ENCODE measurements at places on chromosomes 4 and X. TPM values are rescaled to one million over a fixed set of nuclear protein-coding genes. Genes with fewer than 3 reads are reported as not detected.

The GDI1 gene
- total RNA-seq, result 220 TPM

The H2BW2 gene
- total RNA-seq, result not detected

The NEUROG2 gene
- total RNA-seq, result not detected

The PDZD4 gene
- 4.4 TPM for total RNA-seq

The TMPRSS11D gene
- total RNA-seq, result not detected

The CCNQ gene
- total RNA-seq, result 26.3 TPM

The STS gene
- 1.0 TPM for total RNA-seq

The SH2D1A gene
- total RNA-seq, result 53.1 TPM

The CFAP47 gene
- not detected for total RNA-seq

The EFHC2 gene
- total RNA-seq, result 0.94 TPM

The HTRA3 gene
- total RNA-seq, result not detected

The SAP30 gene
- total RNA-seq, result 7.0 TPM

The BGN gene
- not detected for total RNA-seq

The HS6ST2 gene
- total RNA-seq, result not detected

GRCh38 chr4:123381996-123382395, 14.6 kb upstream of the SPRY1 start:
- DNase-seq, result no peak

DNA sequence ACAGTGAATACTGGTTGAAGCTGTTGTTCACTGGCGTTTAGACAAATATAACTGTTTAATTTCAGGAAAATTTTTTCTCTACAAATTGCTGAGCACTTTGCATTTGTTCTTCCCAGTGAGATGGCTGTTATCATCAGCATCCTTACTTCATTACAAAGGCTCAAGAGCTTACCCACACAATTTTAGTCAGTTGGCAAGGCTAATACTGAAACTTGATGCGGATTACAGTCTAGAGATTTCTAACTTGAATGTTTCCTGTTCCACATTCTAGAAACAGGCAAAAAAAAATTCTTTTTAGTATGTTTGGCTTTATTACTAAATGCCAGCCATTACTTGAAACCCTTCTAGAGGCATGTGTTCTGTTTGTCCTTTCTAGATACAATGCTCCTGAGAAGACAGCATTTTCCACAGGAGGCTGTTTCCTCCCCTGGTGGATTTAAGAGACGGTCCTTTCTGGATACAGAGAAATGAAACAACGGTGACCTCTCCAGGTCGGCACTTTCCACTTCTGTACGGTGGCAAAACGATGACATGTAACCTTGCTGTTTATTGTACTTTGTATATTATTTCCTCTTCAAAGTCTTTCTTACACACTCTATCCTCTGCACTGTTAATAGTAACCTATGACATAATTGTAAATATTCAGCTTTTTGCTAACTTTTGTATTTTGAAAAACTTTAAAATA, 80.9 kb downstream of the RFC1 start:
- no peak for DNase-seq

DNA sequence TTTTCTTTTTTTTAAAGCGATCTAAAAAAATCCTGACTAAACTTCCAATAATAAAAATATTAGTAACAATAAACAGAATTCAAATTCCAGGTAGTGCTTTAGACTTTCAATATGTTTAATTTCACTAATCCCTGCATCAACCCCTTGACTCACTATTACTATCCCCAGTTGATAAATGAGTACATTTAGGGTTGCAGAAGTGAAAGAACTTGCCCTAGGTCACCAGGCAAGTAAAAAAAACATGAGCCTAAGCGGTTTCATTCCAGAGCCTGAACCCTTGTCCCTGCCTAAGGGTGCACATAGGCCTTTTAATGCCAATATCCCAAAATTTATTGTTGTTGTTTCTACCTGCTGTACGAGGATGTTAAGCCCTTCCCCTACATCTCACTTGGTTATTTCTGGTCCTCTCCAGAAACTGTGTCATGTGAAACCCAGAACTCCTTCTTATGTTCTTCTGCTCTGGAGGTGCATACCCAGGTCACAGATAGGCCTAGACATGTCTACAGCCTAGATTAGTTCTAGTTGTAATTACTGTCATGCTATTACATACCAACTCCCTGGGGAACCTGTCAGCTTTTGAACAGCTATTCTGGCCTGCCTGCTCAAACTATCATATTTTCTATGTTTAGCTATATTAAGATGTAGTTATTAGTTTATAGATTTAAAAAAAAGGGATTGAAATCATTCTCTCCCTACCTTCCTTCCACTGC, 244.5 kb upstream of the PITX2 start:
- no peak for DNase-seq

DNA sequence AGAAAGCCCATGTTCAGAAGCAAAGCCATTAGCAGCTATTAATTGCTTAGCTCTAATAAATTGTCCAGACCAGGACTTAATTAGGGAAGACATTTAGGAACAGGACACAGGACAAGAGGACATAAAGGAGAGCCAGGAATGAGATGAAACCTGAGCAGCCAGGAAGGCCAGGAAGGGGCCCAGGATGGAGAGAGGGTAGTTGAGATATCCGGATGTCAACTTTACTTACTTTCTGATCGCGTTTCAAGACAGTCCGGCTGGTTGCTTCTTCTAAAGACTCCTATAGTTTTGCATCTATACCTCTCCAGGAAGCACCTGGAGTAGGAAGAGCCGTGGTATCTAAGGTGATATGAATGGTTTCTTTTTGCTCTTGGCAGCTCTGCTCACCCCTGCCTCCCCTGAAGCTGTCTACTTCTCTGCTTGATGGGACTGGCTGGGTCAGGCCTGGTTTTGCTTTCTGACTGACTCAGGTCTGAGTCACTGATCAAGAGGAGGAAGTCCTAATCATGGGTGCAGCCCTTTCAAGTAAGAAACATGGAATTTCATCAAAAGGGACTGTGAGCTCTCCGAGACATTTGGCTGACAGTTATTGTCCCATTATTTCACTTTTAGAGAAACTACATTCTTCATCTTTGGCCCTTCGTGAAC, 733.3 kb downstream of the RPA4 start:
- DNase-seq, result no peak

GRCh38 chr4:146112389-146112788, 63.1 kb upstream of the LSM6 start:
- DNase-seq, result no peak

GRCh38 chr4:37595875-37596680, 90.1 kb downstream of the RELL1 start:
- DNase-seq, result no peak

- no peak for DNase-seq
Measured at GRCh38 chr4:6529021-6529420, 46.0 kb upstream of the MAN2B2 start.

DNA sequence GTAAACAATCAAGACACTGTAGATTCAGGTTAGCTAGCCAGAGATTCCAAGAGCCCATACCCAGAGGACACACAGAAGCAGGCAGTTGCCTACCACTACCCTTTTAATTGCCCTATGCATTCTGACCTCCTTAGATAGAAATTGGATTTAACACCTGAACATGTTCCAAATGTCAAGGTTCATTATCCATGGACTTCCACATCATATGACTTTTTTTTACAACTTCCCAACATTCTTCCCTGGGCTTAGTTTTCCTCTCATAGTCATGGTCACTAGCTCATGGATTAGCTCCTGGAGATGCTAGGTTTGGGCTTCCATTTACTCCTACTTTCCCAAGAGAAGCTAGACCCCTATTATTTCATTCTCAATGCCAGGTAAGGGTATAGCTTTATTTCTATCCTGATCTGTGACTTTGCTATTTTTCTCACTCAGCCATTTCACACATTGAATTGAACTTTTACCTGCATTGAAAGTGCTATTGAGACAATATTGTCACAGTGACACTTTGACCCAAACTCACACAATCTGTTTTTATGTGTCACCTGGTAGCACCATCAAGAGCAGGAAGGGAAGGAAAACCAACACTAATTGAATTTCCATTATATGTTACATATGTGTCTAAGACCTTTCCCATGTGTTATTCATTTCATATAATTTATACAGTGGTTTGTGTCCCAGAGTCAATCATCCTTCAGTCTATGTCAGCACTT, 44.0 kb upstream of the PRKG2 start:
- no peak for DNase-seq

GRCh38 chrX:356385-357034, 30.2 kb downstream of the PPP2R3B start:
- no peak for DNase-seq

DNA sequence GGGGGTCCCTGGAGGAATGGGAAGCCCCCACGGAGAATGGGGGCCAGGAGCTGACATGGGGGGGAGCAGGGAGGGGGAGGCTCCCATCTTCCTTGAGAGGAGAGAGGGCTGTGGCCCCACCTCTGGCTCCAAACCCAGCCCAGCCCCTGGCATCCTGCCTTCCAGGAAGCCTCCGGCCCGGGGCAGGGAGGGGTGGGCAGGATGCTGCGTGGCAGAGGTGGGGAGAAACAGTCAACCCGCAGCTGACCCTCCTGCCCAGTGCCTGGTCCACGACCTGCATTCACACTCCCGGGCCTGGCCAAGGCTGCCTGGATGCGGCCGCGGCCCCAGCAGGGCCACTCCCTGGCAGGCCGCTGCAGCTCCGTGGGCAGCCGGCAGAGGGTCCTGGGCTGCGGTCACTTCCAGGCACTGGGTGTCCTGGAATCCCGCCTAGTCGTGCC, 39.0 kb downstream of the CPLX1 start:
- no peak for DNase-seq

DNA sequence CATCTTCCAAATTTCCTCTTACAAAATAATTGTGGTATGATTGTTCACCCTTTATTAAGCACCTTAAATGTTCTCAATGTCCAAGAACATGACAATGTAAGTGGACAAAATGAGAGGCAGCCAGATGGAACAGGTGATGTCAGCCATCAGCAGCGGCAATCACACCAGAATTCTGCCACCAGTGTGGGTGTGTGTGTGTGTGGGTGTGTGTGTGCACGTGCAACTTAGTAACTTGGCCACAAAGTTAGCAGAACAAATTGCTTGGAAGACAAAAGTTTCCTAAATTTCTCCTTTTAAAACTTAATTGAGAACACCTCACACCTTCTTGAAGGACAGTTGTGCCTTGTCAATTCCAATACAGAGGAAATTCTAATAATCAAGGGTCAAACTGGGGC, 18.7 kb downstream of the LNX1 start:
- no peak for DNase-seq

DNA sequence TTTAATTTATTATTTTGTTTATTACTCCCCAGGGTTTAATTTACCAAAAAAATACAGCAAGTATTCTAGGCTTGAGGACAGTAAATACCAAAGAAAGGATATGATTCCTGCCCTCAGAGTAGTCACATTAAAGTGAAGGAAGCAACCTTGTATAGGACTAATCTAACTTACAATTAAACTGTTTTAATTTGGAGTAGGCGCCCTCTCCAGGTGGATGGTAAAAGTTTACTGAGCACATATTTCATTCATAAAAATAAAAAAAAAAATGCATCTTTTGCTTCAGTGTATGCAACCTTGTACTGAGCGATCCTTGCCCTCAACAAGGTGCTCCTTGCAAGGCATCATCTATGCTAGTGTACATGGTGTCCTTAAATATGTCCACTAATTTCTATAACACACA, 72.0 kb upstream of the MAGEB16 start:
- DNase-seq, result no peak

- DNase-seq, result no peak
Measured at GRCh38 chrX:148878371-148878770, 378.0 kb downstream of the AFF2 start.

DNA sequence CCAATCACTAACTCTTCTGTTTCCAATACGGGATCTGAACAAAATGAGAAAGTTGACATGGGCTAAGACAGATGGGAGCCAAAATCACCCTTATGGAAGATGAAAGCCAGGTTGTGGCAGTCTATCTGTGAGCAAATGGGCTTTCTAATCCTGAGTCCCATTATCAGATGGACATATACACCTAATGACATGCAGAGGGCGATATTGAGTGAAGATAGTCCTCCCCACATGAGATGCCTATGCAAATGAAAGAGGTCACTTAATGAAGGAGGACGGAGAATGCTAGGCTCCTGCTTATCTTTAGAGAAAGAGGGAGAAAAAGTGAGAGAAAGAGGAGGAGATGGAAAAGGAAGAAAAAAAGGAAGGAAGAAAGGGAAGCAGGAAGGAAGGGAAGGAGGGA, 547.5 kb downstream of the NLGN4X start:
- no peak for DNase-seq
